ENCODE measurements at places on chromosomes 12 and 14.

DNA sequence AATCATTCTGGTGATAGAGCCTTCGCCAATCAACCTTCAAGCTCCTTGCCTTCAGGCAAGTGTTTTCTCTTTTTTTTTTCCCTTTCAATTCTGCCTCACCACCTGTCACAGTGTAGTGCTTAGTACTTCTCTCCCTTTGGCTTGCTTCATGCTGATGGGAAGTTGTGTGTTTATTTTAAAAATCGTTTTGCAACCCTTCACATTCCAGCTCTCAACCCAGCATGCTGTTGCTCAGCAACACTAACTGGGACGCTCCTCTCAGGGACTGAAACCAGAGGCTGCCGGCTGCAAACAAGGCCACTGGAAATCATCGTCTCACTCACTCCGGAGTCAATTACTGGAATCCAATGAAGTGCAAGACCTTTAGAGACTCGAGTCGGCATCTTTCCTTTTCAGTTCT, 342.7 kb downstream of the PRKD1 start:
- peak; percentile 82 for DNase-seq

GRCh38 chr14:68574461-68574860, 218.4 kb downstream of the ZFP36L1 start:
- no peak for DNase-seq

GRCh38 chr14:34053666-34054065, 102.8 kb upstream of the EGLN3 start:
- DNase-seq: no peak

DNA sequence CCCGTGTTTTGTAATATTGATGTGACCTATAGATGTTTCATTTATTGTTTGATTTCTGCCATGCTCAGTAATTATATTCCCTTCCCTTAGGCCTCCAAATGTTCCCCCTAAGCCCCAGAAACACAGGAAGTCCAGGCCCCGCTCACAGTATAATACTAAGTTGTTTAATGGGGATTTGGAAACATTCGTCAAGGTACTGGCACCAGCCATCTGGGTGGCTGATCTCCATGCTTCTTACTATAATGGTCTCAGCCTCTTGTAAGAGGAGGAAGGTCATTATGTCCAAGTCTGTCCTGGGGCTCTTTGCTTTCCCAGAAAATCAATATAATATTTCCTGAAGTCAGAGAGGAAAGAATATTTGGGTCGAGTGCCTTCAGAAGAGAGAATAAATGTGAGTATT, 130.9 kb downstream of the KICS2 start:
- DNase-seq: no peak

DNA sequence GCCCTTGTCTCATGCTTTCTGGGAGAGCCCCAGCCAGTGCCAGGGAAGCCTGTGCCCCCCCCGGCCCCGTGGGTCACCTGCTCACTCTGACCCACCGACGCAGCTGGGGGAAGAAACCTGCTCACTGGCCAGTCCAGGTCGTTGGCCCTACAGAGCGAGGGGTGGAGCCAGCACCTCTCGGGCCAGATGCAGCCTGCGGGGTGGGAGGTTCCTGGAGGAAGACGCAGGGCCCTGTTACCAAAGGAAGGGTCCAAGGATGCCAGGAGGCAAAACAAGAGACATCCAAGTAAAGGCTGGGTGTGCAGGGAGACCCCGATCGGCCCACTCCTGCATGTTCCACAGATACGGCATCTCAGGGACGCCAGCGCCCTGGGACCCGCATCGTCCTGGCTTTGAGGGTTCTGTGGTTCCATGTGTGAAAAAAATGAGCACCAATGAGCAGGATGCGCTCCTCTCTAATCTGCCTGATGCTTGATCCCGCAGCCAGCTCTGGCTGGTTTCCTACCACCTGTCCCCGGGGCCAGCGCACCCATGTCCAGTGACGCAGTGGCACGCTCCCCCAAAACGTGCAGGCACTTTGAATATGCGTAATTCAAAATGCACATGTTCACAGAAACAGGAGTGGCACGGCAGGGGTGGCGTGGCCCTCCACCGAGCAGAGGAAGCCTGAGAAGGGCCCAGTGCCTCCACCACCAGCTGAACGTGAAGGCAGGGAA, 66.0 kb upstream of the GALNT9 start:
- DNase-seq: no peak

- DNase-seq: no peak
Observed at GRCh38 chr12:53326460-53327185, 5.2 kb upstream of the AAAS start.

GRCh38 chr12:132619071-132619385, 452 bp downstream of the P2RX2 start:
- no peak for DNase-seq

DNA sequence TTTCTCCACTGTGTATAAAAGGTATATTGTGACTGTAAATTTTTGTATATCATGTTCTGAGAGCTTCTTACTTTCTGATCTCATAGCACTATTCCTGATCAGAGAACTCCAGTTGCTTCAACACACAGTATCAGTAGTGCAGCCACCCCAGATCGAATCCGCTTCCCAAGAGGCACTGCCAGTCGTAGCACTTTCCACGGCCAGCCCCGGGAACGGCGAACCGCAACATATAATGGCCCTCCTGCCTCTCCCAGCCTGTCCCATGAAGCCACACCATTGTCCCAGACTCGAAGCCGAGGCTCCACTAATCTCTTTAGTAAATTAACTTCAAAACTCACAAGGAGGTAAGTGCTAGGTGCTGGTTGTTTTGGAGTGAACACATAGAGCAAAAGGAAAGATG, 30.9 kb downstream of the CKB start:
- DNase-seq: no peak

DNA sequence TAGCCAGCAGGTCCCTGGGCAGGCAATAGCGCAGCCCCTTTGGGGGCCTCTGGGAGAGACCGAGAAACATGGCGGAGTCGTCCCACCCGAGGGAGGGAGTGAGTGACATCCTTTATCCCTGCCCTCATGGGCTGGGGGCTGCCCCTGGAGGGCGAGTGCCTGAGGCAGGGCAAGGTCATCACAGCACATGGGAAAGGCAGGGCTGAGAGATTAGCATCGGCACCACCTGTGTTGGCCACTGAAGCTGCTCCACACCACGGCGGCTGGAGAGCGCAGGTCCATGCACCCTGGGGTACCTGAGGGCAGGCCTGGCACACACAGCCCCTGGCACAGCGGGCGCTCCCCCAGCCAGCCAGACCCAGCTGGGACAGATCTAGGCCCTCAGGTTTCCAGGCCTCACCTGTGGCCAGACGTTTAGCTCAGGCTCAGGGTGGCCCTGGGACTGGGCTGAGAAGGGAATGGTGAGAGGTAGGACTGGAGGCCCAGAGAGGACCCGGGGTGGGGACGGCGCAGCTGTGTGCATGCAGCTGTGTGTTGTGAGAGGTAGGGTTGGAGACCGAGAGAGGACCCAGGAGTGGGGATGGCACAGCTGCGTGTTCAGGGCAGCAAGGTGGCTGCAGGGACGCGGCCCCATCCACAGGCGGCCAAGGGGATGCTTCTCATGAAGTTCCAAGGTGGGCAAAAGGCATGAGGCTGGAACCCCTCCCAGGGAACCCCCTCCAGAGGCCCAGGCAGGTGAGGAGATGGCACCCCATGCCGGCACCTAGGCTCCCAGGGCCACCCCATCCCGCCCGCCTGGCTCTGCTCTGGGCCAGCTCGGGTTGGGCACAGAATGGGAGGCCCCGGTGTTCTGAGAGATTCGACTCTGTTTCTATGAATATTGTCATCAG, 74.1 kb downstream of the KIF26A start:
- DNase-seq: no peak

GRCh38 chr12:16198884-16199283, 78.6 kb downstream of the SLC15A5 start:
- DNase-seq: no peak

GRCh38 chr14:104262515-104263514, 124.4 kb downstream of the KIF26A start:
- no peak for DNase-seq

- DNase-seq: no peak
Observed at GRCh38 chr12:42162193-42162592, 17.5 kb upstream of the GXYLT1 start.

DNA sequence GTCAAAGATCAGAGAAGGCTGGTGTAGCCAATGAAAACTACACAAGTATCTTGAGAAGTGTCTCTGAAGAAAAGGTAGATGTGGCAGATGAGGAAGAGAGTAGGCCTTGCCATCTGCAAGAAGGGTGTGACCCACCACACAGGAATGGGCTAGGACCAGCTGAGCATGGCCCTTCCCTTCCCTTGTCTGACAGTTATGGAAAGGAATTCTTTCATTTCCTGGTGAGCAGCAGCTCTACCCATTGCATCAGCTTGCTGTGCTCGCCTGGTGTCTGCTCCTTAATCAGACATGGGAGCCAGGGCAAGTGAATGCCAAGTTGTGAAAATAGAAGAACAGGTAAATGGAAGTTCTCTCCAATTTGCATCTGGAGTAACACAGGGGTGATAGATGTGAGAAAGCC, 145.2 kb upstream of the KRR1 start:
- DNase-seq: no peak

- DNase-seq: no peak
Observed at GRCh38 chr14:52020866-52021717, 31.7 kb downstream of the RTRAF start.

DNA sequence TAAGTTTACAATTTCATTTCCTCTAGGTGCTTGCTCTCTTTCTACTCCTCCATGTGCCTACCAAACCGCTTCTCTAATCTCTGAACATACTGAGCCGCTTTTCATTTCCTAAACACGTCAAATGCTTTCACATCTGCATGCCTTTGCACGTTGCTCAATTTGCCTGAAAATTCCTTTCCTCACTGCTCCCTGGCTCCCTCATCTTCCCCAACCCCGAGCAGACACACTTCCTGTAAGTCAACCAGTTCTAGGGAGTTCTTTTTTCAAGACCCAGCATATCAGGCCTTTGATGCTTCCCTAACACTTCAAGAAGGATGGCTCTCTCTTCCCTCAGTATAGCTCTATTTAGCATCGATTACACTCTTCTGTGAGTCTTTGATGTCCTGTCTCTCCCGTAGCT, 50.3 kb downstream of the LMO3 start:
- no peak for DNase-seq

DNA sequence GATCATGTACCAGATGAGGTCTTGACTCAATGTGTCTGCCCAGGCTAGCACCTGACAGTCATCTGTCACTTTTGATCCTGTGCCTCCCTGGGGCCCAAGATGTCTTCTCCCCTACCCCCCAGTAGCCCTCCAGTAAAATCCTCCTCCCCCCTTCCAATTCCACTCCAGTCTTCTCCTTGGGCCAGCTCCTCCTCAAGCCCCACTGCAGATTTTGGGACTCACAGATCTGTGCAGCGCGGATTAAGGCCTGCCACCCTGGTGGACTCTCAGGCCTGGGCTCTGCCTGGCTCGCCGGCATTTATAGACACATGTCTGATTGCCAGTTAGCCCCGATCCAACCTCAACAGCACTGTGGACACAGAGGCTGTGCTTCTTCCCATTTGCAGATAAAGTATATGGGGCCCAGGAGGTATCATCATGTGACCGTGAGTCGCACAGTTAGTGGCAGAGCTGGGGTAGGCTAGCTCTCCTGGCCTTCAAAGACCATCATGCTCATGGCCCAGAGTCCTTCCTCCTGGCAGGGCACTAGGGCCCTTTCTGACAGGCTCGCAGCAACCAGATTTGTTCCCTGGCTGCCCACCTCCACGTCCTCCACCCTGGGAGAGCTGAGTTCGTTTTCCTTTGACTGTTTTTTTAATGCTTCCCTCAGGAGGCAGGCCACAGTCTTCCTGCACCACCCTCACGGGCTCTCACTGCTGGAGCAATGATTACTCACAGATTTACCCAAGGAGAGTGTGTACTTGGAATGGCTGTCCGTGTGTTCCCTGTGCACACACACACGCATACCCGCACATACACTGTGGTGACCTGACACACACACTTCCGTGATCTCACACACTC, 98.3 kb upstream of the DIO3 start:
- DNase-seq: no peak

DNA sequence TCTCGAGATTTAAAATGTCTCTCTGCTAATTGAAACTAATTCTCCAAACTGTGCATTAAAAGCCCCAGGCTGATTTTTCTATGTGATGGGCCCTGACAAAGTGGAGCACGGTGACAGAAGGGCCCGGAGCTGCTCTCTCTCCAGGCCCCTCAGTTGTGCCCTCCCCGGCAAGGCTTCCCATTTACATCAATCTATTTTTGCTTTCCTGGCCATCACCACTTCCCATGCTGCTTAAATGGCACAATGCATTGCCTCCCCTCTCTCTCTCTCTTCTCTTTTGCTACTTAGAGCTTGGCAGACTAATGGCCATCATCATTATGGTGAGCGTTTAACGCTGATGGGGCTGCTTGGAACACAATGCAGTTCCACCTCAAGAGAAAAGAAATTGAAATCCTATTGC, 270.7 kb upstream of the DIO3 start:
- DNase-seq: no peak

DNA sequence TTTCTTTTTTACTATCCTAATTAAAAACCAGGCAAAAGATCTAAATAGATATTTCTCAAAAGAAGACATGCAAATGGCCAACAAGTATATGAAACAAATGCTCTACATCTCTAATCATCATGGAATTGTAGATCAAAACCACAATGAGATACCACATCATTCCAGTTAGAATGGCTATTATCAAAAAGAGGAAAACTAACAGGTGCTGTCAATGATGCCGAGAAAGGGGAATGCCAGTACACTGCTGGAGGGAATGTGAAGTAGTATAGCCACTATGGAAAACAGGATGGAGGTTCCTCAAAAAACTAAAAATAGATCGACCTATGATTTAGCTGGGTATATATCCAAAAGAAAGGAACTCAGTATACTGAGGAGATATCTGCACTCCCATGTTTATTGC, 39.0 kb upstream of the C12orf75 start:
- no peak for DNase-seq

DNA sequence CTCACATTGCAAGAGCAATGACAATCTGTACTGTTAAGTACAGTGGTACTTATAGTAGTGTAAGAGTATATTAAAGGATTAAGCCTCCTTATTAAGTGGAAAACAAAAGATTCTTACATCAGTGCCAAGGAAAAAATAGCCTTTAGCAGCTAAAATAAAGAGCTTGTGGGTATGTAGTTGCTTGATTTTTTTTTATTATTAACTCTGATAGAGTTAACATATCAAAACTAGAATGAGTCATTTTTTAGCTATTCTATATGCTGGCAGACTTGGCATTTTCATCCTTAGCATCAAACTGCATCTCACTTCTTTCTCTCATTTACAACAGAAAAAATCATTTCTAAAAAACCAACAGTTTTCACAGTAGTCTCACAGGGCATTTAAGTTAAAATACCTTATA, 86.5 kb downstream of the ATP2B1 start:
- no peak for DNase-seq

DNA sequence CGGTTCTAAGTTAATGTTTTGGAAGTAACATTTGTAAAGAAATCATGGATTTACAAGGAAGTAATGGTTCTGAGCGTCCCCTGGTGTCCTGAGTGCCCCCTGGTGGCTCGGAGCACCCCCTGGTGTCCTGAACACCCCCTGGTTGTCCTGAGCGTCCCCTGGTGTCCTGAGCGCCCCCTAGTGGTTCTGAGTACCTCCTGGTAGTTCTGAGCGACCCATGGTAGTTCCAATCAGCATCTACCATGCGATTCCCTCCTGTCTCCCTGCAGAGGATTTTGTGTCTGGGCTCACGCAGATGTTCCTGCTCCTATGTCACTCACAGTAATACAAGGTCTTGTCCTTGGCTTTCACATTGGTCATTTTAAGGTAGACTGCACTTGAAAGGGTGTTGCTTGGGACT, 1352.9 kb downstream of the TMEM121 start:
- peak; percentile 43 for DNase-seq

Measured in SHP77 (cell line).